ENCODE measurements at places on chromosomes 1 and 21.

GRCh38 chr21:45517249-45518065, 24.8 kb downstream of the SLC19A1 start:
- no peak for DNase-seq

GRCh38 chr1:217747156-217747769, 116.1 kb downstream of the SPATA17 start:
- DNase-seq: peak; percentile 70

- no peak for DNase-seq
Observed at GRCh38 chr1:246221485-246222255, 285.4 kb downstream of the SMYD3 start.

- DNase-seq: no peak
Observed at GRCh38 chr21:46397211-46397905, 61.3 kb upstream of the DIP2A start.

DNA sequence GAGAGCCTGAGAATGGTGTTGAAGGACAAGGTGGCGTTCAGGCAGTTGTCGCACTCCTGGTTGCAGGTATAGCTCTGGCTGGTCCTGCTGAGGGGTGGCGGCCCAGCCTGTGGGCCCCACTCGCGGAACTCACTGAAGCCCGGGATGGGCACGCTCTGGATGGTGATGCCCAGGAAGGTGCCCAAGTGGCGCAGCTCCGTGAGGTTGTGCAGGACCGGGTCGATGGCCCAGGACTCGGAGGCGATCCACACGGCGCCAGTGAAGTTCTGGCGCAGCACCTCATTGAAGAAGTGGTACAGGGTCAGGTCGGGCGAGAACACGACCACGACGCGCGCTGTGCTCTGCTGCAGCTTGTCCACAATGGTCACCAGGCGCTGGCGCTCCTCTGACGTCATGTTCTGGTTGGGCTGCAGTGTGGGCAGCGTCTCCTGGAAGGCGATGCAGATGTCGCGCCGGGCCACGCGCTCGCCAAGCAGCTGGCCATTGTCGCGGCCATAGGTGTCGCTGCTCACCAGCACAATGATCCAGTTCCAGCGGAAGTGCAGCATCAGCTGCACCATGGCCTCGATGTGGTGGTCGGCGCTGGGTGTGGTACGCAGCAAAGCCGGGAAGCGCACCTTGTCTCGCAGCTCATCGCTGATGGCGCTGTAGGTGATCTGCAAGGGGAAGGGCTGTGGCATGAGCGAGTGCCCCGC, 5.0 kb downstream of the TAS1R2 start:
- no peak for DNase-seq

DNA sequence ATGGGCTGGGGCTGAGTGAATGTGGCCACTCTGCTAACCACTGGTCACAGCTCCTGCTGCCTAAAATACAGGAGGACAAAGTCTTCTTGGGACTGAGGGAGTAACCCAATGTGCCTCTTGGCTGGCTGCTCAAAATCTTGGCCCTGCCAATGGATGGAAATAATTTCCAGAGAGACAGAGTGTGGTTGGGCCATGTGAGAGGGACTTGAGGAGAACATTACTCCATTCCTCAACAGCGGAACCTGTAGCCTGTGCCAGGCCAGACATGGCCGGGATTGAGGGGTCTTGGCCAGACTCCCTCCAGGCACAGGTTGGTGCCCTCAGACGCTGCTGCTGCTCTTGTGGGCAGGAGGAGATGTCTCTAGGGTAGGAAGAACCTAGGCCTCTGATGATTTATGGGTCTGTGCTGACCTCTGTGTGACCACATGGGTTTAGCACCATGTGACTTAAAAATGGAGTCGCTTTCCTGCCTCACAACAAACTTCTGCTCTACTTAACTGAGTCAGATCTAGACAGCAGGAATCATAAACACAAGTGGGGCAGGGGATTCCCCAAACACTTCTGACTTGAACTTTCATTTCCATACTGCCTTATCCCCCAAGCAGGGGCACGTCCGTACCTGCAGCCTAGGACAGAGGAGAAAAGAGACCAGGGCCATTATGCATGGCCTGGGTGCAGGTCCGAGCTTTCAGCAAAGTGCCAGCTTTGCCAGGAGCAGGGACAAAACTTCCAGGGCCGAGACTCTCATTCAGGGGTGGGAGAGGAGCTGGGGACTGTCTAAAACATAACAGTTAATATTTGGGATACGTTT, 79.2 kb downstream of the CD34 start:
- no peak for DNase-seq

DNA sequence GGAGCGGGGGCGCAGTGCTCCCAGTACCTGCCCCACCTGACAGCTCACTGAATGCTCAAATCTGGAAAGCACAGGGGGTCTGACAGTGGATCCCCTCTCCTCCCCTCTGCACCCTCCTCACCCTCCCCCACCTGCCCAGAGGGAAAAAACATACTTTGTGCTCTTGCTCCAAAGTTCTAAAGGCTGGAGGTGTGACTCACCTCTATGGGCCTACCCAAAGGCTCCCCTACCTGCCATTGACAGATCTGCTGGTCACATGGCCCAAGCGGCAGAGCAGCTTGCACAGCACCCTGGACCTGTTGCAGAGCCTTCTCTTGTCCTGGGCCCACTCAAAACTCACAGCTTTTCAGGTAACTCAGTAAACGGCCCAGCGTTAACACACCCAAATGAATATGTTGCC, 55.7 kb downstream of the ADSS2 start:
- DNase-seq: no peak

GRCh38 chr1:5779608-5780323, 212.5 kb downstream of the NPHP4 start:
- no peak for DNase-seq

DNA sequence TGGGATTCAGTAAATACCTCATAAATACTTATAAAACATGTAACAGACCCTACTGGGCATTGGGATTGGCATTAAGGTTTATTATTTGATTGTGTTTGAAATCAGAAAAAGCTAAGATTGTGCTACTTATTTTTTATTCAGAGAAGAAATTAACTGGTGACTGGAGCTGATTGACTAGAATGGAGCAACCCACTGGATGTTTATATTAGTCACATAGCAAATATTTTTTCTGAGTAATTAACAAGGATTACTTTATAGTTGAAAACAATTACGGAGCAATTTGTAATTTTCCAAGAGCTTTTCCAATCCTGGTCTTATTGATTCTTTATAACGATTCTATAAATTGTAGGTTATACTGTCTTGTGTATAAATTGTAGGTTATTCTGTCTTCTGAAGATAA, 208.7 kb downstream of the HLX start:
- no peak for DNase-seq

DNA sequence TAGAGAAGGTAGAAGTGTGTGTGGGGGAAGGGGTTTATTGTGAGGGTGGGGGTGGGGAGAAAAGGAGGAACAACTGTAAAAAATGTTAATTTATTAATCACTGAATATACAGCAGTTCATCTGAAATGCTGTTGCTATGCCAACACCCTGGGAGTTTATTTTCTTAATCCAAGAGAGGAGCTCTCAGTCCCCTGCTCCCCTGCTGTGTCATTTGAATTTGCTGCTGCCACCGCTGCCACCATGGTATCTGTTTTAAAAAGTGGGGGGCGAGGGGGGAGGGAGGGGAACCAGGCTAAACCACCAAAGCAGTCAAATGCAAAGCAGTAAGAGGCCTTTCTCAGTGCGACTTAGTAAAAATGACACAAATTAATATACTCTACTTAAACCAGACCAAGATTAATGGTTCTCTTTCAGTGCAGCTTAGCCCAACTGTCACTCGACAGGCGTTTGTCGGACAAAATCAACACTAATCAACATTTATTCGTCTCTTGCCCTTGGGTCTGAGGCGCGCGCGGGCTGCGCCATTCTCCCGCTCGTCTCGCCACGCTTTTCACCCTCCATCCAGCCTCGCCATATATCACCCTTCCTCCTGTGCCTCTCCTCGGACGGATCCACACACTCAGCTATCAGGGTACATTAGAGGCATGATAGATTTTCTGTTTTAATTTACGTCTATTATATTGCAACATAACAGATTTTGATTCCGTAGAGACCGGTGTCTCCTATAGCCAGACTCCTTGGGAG, 76.2 kb downstream of the PBX1 start:
- DNase-seq: no peak

- no peak for DNase-seq
Observed at GRCh38 chr1:1293263-1294249, 13.3 kb downstream of the SCNN1D start.

- DNase-seq: peak; percentile 70
Observed at GRCh38 chr1:94617134-94617805, 75.7 kb upstream of the F3 start.

GRCh38 chr1:169924063-169924462, 30.4 kb upstream of the SCYL3 start:
- DNase-seq: no peak

GRCh38 chr1:245419461-245419978, 264.7 kb downstream of the KIF26B start:
- no peak for DNase-seq

- no peak for DNase-seq
Observed at GRCh38 chr21:41582298-41582840, 74.4 kb upstream of the TMPRSS2 start.

GRCh38 chr1:116279715-116280114, 93.3 kb upstream of the ATP1A1 start:
- DNase-seq: no peak

- no peak for DNase-seq
Observed at GRCh38 chr21:39721885-39722284, 23.1 kb upstream of the IGSF5 start.

- DNase-seq: no peak
Observed at GRCh38 chr1:200778766-200779165, 40.1 kb downstream of the CAMSAP2 start.

DNA sequence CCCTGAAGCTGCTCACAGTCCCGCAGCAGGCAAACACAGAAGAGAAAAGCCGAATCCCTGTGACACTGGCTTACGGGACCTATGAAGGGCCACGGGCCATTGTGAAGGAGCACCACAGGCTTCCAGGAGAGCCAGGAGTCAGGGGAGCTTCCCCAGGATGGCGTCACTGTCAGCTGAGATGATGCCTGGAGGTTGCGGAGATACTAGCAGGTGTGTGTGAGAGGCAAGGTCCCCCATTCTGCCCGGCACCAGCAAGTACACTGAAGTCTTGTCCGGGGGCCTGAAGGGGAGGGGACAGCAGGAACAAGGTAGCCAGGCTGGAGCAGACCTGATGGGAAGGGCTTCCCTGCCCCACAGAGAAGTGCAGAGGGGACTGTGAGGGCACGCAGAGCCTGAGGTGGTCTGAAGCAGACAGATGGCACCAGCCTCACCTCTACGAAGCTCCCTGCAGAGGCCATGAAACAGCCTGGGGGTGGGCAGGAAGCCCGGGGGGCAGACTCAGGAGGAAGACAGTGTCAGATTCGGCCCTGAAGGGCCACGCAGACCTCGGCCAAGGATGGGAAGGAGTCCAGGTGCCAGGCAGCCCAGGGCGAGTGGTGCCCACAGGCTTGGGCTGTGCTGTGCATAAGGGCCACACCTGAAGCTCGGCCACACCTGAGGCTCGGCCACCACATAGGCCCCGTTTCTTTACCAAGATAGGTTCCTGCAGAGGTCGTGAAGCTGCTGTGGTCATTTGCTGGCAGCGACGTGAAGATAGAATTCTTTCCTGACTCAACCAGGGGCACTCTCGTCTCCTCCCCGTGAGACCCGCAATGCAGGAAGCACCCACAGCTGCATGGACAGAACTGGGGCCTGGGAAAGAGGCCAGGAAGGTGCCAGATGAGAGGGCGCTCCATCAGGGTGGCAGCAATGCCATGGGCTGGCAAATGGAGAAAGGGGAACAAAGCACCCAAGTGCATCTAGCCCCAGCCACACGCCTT, 10.1 kb downstream of the TCP10L start:
- DNase-seq: no peak

GRCh38 chr21:35724156-35724555, 336.2 kb downstream of the SETD4 start:
- no peak for DNase-seq

DNA sequence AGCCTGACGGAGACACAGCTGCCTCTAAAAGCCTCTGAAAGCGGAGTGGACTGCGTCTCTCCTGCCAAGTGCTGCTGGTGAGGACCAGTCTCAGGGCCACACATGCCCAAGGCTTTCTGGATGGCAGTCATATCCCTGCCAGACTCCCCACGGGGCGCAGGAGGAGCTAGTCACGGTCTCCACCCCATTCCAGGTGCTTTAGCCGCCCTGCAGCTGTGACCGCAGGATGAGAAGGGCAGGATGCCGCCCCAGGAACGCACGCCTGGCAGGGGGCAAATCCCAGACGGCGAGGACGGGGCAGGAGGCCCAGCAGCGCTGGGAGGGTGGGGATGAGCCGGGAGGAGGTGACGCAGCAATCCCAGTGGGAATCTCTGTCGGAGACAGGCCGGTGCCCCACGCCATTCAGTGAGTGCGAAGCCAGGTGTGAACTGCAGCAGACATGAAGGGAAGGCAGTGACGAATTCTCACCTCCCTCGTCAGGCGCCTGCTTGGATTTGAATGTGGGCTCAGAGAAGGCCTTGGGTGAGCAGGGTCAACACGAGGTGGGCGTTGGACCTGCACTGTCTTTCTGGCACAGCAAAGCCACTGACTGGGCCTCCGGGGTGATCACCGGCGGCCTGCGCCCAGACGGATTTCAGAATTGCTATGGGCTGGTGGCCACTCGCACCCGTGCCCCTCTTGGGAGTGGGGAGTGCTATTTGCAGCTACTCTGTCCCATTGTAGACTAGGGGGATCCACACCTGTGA, 38.5 kb upstream of the SLC19A1 start:
- DNase-seq: no peak

- peak; percentile 59 for DNase-seq
Observed at GRCh38 chr1:223683586-223684487, 18.3 kb upstream of the CAPN8 start.

DNA sequence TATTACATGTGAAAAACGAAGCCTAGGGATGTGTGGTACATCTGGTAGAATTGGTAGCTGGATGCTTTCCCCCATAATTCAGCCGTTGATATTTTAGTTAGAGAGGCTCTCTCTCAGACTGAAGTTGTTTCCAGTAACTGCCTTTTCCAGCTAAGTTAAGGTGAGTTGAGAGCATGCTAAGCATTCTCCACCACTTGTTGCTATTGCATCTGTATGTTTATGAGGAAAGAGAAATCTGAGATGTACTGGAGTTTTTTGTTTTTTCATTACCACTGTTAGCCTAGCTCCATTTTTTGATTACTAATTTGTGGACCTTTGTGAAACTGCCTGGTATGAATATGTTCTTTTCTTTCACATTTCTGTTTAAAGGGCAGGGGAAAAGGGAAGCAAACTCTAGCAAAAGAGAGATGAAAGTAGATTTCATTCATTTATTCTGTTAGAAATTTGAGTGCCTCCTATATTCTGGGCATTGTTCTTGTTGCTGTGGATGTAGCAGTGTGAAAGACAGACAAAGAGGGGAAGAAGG, 189.9 kb upstream of the CACYBP start:
- DNase-seq: no peak

GRCh38 chr1:26274801-26275425, 5.0 kb upstream of the SH3BGRL3 start:
- no peak for DNase-seq

All from RKO (cell line).